T-cell (primary cell): ENCODE measurements at places on chromosomes 16 and 17. TPM values are rescaled to one million over a fixed set of nuclear protein-coding genes. Genes with fewer than 3 reads are reported as not detected.

NETO2 gene
- 2.4 TPM for total RNA-seq

- peak; percentile 35 for DNase-seq
Observed at GRCh38 chr17:57939797-57940196, 15.4 kb downstream of the CUEDC1 start.

SP2 gene
- 32.8 TPM for total RNA-seq

MILR1 gene
- 0.22 TPM for total RNA-seq

HSD17B1 gene
- total RNA-seq = 2.2 TPM

PIRT gene
- not detected for total RNA-seq

SMIM5 gene
- 2.2 TPM for total RNA-seq

DNA sequence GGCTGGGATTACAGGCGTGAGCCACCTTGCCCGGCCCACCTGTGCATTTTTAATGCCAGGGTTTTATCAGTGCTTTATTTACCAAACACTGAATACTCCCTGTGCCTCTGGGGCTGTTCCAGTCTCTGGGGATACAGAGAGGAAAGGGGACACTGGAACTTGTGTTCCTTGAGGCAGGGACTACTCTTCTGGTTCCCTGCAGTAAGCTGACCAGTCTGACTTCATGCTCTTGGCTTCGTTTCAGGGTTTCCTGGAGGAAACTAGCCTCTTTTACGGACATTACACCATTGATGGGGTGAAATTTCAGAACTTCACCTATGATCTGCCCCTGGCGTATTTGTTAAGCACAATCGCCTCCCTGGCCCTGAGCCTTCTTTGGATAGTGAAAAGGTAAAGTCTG is 37.4 kb upstream of the COQ7 start:
- no peak for DNase-seq

- no peak for DNase-seq
Observed at GRCh38 chr16:11334831-11335404, 10.3 kb upstream of the RMI2 start.

- DNase-seq = no peak
Observed at GRCh38 chr17:27670791-27671590, 40.0 kb downstream of the LGALS9 start.

GRCh38 chr16:22239131-22239805 is 33.2 kb downstream of the EEF2K start:
- no peak for DNase-seq

DNA sequence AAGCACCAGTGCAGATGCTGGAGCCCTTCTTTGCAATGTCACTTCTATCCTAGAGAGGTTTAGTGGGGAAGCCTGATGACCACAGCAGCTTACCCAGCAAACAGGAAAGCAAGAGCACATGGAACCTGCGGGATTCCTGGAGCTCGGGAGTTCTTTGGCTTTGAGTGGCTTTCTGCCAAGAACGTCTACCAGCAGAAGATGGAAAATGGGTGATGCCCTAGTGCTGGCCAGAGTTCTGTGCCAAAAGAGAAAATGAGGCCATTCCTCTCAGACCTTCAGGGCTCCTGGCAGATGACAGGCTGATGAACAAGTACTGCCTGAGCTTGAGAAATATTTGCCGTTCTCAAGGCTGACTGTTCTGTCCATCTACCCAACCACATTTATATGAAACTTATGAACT is 332.1 kb upstream of the CCL2 start:
- no peak for DNase-seq

DNA sequence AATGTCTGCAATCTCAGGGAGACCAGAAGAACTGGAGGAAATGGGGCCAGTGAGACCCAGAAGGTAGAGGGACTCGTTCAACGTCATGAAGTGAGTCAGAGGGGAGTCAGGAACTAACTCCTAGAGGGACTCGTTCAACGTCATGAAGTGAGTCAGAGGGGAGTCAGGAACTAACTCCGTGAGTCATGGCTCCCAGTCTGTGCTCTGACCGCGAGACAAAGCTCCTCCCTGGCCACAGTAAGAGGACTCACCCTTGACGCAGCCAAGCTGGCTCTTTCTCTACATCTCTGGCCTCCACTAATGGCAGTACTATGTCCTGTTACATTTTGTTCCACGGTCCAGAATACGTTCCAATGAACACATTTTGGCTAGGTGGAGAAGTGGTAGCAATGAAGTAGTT is 902.5 kb downstream of the KCNJ2 start:
- no peak for DNase-seq

DNA sequence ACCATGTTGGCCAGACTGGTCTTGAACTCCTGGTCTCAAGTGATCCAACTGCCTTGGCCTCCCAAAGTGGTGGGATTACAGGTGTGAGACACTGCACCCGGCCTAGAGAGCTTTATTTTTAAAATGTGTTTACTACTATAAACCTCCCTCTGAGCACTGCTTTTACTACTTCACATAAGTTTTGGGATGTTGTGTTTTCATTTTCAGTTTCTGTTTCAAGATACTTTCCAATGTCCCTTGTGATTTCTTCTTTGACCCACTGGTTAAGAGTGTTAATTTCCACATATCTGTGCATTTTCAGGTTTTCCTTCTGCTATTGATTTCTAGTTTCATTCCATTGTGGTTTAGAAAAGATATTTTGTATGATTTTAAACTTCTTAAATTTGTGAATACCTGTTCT is 74.4 kb downstream of the NETO2 start:
- DNase-seq = no peak

DNA sequence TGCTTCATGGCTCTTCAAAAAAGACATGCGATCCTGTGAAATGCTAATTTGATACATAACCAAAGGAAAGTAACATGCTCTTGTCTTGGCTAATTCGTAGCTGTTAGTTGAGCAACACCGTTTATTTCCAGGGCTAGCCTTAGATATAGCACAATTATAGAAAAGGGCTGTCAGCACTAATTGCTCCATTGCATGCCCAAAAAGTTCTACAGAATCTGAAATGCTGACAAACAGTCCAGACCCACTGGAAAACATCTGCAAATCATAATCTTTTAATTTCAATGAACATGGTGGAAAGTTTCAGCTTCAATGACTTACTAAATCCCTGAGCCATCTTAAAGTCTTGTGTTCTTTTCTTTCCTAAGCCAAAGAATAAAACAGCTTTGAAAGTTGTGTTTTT is 42.9 kb upstream of the NUDT7 start:
- DNase-seq = no peak

DNA sequence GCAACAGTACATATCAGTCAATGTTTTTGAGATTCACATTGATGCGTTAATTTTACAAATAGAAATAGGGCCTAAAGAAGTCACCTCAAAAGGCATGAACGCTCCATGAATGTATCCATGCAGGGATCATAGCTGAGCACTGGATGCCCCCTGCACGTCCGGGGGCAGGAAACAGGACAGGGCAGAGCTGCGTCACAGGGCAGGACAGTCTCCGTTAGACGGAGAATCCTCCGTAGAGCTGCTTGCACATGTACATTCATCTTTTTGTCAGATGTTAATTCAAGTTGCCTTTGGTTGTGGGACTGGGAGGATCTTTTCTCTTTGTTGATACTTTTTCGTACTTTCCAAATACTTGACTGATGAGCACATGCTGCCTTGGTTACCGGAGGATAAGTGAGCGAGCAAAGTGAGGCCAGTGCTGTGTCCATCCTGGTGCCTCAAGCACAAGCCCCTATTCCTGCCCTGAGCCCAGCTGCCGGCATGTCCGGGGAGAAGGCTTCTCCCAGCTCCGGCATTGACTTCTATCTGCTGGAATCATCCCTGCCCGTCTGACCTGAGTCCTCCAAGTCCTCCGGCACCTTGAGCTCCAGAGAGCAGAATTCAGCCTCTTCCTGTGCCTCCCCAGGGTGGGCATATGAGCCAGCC is 15.0 kb downstream of the GAA start:
- no peak for DNase-seq

ABCC3 gene
- not detected for total RNA-seq

DNA sequence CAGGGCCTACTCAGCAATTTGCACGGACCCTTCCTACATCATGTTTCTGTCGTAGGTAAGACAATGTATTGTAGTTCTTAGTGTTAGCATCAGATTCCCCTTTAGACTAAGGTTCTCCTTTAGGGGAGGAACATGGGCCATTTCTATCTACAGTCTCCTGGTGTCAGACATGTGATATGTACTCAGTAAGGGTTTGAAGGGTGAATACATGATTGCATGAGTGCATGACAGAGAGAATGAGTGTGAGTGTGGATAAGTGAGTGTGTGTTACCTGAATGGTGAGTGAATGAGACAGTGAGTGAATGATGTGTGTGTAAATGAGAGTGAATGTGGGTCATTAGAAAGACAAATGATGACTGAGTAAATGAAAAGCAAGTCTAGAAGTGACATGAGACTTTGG is 476.8 kb downstream of the HAPSTR1 start:
- DNase-seq = no peak

DNA sequence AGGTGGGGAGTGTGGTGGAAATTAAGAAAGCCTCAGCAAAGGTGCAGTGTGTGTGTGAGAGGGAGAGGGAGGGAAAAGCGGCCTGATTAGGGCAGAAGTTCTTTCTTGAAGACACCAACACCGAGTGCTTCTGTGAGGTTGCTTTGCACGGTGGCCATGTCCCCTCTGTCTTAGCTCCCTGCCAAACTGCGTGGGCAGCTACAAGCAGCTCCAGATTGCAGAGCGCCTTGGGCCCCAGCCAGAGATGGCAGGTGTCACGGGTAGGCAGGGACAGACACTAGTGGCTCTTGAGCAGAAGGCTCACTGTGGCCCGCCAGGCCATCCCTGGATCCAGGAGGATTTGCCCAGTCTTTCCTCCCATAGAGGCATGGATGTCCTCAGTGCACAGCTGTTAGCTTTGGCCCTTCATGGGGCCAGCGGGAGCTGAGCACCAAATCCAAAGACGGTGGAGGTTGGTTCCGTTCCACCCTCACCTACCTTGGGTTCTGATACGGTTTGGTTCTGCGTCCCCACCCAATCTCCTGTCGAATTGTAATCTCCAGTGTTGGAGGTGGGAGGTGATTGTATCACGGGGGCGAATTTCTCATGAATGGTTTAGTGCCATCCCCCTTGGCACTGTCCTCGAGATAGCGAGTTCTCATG is 21.4 kb downstream of the KIAA0513 start:
- DNase-seq = no peak

DNA sequence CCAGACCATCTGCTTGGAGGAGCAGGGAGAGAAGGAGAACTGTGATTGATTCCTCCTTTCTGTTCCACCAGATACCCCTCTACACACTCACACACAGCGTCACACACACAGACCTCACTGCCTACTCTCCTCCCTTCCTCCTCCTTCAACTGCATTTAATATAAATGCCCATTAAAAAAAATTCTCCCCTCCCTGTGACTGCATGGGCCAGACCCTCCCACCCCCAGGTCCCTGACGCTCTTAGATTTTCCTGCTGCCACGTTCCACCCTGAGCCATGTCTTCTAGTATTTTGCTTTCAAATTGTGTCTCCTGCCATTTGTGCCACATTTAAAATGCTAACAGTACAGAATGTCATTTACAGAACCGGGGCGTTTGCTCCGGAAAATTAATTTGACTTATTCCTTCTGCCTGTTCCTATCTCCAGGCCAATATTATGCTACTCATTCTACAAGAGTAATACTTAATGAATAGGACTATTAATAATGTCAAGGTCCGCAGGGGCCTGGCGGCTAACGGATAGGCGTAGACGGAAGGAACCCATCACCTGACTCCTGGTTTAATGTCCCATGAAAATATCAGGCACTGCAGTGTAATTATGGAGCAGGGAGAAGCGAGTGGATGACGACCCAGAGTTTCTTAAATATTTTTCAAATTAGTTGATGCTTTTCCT is 100.2 kb downstream of the MRM1 start:
- no peak for DNase-seq

TMEM204 gene
- 158 TPM for total RNA-seq

DNA sequence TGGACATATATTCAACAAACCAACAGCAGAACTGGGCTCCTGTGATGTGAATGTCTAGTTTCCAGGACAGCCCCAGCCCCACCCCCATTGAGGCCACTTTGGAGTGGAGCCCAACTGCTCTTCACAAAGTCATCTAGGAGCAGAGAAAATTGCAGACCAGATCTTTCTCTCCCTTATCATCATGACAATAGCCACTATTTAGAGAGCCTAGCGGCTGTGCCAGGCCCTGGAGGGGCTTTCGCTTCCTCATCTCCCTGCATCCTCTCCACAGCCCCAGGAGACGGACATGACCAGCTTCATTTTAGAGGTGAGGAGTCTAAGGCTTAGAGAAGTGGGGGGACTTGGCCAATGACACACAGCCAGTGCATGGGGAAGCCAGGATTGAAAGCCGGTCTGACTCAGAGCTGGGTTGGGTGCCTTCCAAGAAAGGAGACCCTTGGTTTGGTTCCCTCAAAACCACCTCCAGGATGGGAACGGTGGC is 1.4 kb downstream of the PRSS8 start:
- no peak for DNase-seq

DNA sequence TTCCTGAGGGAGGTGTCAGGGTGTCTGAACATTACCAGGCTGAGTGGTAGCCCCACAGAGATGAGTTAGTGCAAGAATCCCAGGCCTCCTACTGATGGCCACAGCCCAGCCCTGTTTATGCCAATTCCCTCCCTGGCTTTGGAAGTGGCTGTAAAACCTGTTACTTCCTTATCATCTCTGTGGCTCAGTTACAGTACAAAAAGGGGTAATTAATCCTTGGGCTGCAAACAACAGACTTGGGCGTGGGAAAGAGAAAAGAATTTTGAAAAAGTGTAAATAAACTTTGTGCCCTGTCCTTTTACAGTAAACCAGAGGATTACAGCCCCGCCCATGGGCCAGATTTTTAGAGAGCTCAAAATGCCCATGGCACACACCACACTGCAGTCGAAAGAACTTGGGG is 73.1 kb upstream of the AXIN2 start:
- no peak for DNase-seq

- no peak for DNase-seq
Observed at GRCh38 chr17:75102385-75102821, 7.4 kb upstream of the ARMC7 start.

GRCh38 chr16:68279726-68280558 is 15.6 kb downstream of the SLC7A6 start:
- no peak for DNase-seq

- no peak for DNase-seq
Observed at GRCh38 chr17:39352511-39352910, 48.9 kb downstream of the FBXL20 start.

GRCh38 chr16:59514651-59515050 is 780.5 kb upstream of the GOT2 start:
- no peak for DNase-seq

- no peak for DNase-seq
Observed at GRCh38 chr17:62032480-62032879, 32.6 kb downstream of the MED13 start.

NKD1 gene
- 15.8 TPM for total RNA-seq

GRCh38 chr16:29714972-29715371 is 30.8 kb downstream of the C16orf54 start:
- DNase-seq = no peak

PLD6 gene
- 7.3 TPM for total RNA-seq

TMED6 gene
- total RNA-seq = 4.6 TPM

- no peak for DNase-seq
Observed at GRCh38 chr17:51000835-51001638, 119.6 kb downstream of the SPAG9 start.

G6PC1 gene
- total RNA-seq = 0.20 TPM

GRCh38 chr17:2814481-2815341 is 18.5 kb downstream of the RAP1GAP2 start:
- peak; percentile 97 for DNase-seq

CSH1 gene
- not detected for total RNA-seq
